NCI-H446 treated with DMSO at 0.1 percent for 48 hours (cell line): ENCODE measurements at places on chromosomes 3 and 15.
A peak's percentile ranks its signal among the peaks of the same experiment; 100 is the strongest.

DNA sequence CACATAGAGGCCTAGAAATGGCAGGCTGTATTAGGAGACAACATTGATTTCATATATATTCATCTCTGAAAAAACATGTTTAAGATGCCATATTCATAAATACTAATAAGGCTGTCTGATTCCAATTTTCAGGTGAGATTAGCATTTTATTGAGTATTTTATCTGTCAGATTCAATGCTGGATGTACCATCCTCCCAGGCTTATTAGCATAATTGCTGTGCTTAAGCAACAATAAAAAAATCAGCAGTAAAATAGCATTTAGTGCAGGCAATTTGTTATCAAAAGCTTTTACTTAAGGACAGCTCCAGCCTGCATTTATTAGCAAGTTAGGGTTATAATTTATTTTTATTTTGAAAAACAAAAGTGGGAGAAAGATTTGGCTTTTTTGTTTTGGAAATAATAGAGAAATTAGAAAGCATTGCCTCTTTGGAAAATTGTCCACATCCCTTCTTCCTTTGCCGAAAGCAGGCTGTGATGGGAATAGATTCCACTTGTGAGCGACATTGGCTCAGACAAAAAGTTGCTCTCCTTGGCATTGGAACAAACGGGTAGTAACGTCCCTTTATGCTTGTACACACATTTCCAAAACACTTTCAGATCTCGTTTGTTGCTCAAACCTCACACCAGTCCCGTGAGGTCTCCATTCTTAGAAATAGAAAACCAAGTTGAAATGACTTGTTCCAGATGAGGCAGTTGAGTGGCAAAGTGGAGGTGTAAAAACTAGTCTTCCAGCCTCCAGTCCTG lies 134.0 kb downstream of the LPP start:
- DNase-seq: no peak

DNA sequence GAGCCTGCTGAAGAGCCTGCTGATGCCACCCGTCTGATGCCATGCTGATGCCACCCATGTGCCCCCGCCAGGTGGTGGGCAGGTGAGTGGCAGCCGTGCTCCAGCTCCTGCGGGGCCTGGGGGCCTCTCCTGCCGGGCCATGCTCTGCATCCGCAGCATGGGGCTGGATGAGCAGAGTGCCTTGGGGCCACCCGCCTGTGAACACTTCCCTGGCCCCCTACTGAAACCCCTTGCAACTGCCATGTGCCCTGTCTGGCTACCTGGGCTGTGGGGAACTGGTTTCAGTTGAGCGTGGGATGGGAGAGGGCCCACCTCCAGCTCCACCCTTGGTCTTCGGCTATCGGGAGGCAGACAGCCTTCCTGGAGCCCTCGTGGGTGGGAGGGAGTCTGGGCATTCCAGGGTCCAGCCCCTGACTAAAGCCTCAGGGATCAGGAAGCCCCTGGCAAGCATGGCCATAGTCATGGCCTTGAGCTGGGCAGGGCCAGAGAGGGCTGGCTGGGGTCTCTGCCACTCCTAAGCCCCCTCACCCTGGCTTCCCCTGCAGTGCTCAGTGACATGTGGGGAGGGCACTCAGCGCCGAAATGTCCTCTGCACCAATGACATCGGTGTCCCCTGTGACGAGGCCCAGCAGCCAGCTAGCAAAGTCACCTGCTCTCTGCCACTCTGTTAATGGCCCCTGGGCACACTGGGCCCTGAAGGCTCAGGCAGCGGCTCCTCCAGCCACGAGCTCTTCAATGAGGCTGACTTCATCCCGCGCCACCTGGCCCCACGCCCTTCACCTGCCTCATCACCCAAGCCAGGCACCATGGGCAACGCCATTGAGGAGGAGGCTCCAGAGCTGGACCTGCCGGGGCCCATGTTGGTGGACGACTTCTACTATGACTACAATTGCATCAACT lies 92.2 kb downstream of the TBC1D2B start:
- no peak for DNase-seq

GRCh38 chr3:129651435-129652202 lies 45.1 kb upstream of the PLXND1 start:
- peak; percentile 85 for DNase-seq

GRCh38 chr3:171846597-171846996 lies 3.4 kb downstream of the TMEM212 start:
- DNase-seq: no peak

DNA sequence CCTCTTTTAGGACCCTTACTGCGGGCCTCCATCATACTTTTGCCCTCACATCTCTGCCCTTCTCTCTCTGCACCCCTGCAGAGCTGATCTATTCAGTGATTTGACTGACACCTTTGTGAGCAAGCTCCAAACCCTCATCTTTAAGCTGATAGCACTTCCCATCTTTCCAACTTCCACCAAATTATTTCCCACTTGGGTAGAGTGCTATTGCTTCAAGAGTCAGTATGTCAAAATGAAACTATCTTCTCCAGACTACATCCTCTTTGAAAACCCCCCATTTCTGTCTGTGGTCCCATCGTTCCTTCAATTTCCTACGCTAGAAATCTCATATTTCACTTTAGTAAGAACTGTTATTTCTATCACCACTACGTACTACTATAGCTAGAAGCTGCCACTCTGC lies 19.7 kb downstream of the ZWILCH start:
- no peak for DNase-seq

- no peak for DNase-seq
These were observed 120.5 kb downstream of the PDZRN3 start for GRCh38 chr3:73504239-73504638.

DNA sequence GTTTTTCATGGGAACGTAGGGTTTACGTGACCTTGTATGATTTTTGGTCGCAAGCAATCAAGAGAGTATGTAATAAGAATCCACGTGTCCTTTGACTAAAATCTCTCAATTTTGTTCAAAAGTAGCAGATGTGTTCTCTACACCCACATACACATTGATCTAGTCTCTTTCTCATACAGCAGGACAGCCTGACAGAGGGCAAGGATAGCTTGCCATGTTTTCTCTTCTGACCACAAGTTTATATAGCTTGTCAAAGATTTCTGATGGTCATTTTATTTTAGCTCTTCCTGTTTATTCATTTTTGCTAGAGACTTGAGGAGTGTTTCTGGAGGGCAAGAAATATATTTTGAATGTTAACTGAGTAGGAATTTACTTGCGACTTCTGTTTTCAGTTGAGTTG lies 570.2 kb upstream of the ALCAM start:
- DNase-seq: no peak

- DNase-seq: no peak
These were observed 123.9 kb upstream of the MEF2A start for GRCh38 chr15:99441871-99442251.

GRCh38 chr15:59532770-59533379 lies 78.7 kb upstream of the GCNT3 start:
- DNase-seq: no peak

- DNase-seq: no peak
These were observed 528.9 kb downstream of the IGSF11 start for GRCh38 chr3:118505784-118506183.

GRCh38 chr15:81856634-81857026 lies 189.2 kb downstream of the MEX3B start:
- DNase-seq: no peak

DNA sequence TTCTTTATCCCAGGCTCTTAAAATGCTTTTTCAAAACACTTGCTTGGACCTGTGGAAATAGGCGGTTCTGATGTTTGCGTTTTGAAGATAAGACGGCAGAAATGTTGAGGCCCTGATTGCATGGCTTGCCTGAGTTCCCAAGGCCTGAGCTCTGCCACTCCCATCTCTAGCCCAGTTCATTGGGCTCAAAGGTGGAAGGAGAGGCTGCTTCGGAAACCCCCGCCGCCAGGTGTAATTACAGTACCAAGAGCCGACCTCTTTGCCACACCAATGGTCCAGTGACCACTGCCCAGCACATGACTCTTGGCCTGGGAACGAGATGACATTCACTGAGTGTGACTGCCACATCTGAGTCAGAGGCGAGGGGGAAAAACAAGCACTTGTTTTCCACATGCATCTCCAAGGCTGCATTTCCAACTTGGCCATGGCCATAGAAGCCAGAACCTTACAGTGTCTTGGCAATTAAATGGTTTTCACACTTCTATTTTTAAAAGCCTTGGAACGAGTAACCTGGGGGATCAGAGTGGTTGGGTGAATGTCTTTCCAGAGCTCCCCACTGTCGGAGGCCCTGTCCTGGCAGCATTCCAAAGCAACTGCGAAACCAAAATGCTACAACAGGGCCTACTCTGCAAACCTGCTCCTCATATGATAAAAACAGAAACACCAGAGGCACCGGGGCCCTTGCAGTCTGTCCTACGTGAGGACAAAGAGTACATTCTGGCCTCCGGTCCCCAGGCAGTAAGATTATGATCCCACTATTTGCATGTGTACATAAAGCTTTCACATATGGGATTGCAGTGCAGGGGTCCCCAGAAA lies 63.8 kb upstream of the CGNL1 start:
- DNase-seq: no peak

DNA sequence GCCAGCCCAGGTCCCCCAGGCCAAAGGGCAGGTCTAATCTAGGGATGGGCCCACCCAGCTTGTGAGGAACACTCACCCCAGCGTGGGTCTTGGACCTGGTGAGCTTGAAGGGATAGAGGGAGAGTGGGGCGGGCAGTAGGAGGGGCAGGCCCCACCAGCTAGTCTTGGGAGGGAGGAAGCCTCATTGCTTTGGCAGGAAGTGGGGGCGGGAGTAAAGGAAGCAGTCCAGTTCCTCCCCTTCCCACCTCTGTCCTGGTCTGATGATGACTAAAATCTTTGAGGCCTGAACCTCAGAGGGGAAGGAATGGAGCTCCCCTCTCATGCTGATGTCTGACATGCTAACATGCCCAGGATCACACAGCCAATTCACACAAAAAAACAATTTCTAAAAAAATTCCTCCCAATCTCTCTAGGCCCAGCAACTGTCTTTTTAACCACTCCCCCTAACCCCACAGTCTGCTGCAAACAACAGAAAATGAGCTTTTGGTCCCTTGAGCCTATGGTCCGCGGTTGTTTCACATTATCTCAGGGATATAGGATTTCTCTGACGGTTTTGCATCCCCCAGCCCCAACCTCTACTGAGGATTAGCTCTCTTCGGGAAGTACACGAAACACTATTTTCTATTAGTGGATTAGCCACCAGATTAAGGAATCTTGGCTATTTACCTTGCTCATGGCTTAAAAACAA lies 30.7 kb upstream of the DUSP7 start:
- no peak for DNase-seq

DNA sequence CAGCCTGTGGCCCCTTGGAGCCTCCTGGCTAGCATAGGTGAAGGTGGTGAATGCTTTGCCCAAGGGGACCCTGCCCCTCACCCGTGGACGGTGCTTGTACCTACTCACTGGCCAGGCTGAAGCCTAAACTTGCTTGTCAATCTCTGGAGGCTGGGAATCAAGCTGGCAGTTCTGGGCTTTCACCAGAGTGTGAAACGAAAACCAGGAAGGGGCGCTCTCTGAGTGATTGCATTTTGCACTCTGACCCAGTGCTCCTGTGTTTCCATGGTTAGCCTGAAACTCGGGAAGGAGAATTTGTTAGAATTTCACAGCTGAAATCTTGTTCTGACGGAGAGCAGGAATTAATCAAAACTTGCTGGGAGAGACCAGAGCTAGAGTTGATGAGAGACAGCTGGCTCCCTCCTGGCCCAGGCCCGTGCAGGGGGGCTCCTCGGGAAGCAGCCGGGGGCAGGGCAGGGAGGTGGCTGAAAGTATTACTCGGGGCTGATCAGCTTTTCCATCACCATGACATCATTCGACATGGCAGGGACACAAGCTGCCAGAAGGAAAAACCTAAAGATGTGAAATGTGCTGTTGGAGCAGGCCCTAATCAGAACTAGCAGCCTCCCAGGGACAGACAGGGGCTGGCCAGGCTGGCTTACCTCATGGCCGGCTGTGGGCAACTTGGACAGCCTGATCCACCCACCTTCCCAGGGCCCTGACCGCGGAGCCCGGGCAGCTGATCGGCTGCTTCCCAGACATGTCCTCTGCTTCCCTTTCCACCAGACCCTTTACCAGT lies 323.6 kb upstream of the CTDSPL start:
- peak; percentile 8 for DNase-seq

- no peak for DNase-seq
These were observed 52.5 kb downstream of the TP63 start for GRCh38 chr3:189683546-189684255.

- DNase-seq: no peak
These were observed 38.8 kb downstream of the PTPRG start for GRCh38 chr3:61600195-61600594.

- DNase-seq: no peak
These were observed 575.0 kb upstream of the SGO1 start for GRCh38 chr3:20760981-20761380.

DNA sequence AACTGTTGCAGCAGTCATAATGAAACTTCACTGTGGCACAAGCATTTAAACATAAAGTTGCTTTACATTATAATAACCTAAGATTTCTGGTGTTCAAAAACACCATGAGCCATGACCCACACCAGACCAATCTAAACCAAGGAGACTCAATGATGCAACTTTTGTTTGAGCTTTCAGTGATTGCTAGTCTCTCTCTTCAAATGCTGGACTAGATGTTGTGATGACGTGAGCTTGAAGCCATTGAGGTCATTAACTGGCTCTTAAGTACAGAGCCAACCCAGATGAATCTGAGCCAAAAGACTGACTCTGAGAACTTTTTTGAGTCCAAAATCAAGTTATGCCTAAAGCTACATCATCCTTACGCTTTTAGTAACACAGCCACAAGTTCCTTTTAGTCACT lies 36.5 kb downstream of the ATR start:
- no peak for DNase-seq

- DNase-seq: no peak
These were observed 68.0 kb downstream of the ATP2B2 start for GRCh38 chr3:10437272-10437994.

GRCh38 chr3:171505822-171506333 lies 45.7 kb upstream of the TNIK start:
- no peak for DNase-seq

- DNase-seq: no peak
These were observed 737.2 kb downstream of the SI start for GRCh38 chr3:164341086-164341485.

GRCh38 chr3:50698269-50698668 lies 23.5 kb downstream of the DOCK3 start:
- no peak for DNase-seq

DNA sequence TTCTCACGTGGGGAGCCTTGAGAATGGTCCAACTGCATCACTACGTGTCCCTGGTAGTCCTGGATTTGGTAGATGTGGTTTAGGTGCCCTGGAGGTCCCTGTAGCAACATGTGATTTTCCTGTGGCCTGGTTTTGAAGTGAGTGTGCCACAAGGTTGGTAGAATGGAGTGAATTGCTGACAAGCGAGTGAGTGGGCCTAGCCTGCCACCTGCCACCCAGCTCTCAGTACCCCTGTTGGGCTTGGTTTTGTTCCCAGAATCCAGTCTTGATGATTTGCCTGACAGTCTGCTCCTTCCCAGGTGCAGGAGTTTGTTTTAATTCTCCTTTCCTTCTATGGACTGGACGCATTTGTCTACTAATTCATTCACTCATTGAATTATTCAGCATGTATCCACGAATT lies 19.4 kb downstream of the RPLP1 start:
- no peak for DNase-seq

DNA sequence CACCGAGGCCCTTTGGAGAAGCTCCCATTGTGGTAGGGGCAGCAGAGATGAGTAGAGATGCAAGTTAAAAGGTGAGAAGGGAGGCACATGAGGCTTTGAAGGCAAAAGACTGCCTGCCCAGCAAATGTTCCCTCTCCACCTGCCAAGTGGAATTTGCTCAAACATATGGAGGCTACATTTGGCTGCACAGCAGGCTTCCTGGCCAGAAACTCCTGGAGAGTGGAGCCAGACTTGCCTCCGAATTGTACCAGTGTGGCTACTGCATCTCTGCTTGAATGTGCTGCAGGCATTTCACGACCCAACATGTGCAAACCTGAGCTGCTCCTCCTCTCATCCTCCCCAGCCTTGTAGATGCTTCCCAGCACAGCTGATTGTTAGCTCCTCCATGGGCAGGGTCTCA lies 229.2 kb downstream of the ZNF621 start:
- peak; percentile 75 for DNase-seq
